ENCODE measurements at places on chromosomes 1 and 21.

GRCh38 chr1:110897681-110898080 lies 24.7 kb downstream of the CD53 start:
- DNase-seq: no peak

- DNase-seq: no peak
Observed at GRCh38 chr1:28104866-28105467, 16.6 kb upstream of the EYA3 start.

GRCh38 chr21:15401331-15401730 lies 328.5 kb upstream of the USP25 start:
- DNase-seq: no peak

GRCh38 chr21:44653123-44653522 lies 1.3 kb downstream of the KRTAP12-4 start:
- DNase-seq: no peak

DNA sequence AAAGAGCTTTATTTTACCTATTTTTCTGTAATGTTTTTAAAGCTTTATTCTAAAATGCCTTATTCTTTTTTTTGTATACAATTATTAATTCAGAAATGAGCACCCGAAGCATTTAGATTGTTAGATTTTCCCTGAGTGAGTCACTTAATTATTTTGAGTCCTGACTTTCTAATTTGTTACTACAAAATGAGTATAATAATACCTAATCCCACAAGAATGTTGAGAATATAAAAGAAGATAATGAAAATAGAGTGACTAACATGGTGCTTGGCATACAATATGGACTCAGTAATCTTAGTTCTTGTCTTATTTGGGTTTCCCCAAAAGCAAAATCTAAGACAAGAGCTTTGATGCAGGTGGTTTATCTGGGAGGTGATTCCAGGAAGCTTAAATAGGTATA lies 142.2 kb downstream of the LHX8 start:
- DNase-seq: no peak

DNA sequence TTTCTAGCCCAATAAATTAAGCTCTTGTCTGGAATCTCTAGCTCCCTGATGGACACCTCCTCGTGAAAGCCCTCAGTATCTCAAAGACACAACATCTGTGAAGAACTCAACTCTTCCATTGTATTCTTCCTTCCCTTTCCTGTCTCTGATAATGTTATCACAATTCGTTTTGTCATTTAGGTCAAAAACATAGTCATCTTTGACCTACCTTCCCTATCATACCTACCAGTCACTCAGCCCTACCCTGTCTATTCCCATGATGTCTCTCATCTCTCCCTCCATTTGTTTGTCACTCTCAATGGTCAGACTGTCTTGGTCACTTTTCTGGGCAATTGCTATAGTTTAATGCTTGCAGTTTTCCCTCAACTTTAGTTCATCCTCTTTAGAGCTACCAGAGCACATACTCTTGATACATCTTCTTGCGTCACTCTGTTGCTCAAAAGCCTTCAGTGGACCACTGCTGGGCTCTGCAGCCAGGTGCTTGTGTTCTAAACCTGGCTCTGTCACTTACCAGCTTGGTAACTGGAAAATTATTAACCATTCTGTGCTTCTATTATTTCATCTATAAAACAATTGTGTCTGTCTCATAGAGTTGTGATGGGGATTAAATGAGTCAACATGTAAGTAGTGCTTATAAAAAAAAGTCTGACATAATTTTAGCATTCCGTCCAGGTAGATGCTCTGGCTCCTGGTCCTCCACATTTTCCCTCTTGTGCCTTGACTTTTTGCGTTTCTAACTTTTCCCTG lies 39.6 kb downstream of the DDR2 start:
- DNase-seq: no peak

GRCh38 chr1:62621907-62622306 lies 24.6 kb downstream of the ANGPTL3 start:
- DNase-seq: no peak

DNA sequence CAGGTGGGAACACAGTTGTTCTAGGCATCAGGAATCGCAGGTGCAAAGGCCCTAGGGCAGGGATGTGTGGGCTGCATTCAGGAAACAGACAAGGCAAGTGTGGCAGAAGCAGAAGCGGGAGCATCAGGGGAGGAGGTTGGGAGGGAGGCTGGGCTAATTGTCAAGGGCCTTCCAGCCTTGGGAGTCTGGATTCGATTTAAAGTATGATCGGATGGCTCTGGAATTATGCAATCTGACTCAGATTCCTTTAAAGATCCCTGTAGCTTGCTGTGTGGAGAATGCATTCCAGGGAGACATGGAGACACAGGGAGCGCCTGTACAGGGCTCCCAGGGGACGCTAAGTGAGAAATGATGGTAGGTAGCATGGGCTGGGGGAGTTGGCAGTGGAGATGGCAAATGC lies 86.5 kb downstream of the LACTBL1 start:
- DNase-seq: no peak

DNA sequence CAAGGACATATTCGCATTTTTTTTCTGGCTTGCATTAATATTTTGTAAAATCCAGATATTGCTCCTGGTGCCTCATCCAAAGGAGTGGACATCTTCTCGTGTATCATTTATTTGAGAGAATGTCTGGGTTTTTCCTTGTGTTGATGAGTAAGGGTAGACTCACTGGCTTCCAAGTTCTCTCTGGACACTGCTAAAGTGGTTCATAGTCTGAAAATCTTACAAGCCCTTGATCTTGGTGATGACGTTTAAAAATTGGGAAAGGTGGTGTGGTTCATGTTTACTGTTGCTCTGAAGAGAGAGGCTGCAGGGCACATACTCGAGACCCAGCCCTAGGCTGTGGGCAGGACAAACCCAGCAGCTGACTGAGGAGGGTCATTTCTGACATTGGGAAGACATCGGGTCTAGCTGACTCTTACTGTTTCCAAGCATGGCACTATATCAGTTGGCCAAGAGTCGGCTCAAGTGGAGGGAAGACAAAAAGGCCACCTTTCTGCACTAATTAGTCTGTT lies 296.2 kb downstream of the LMX1A start:
- DNase-seq: no peak

DNA sequence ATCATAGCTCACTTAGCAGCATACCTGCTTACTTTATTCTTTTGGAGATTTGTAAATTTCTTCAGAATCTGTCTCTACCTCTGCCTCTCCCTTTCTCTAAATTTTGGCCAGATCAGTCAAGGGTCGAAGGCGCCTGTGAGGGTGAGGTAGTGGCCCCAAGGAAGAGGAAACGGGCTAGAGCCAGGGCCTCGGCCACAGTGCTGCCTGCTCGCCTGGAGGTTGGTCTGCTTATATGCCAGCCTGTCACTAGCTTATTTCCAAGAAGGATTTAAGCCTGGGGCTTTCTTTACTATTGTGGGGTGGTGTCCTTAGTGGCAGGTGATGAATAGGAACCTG lies 19.6 kb downstream of the PEX14 start:
- DNase-seq: no peak

GRCh38 chr1:114093624-114094362 lies 59.9 kb downstream of the SYT6 start:
- DNase-seq: no peak

DNA sequence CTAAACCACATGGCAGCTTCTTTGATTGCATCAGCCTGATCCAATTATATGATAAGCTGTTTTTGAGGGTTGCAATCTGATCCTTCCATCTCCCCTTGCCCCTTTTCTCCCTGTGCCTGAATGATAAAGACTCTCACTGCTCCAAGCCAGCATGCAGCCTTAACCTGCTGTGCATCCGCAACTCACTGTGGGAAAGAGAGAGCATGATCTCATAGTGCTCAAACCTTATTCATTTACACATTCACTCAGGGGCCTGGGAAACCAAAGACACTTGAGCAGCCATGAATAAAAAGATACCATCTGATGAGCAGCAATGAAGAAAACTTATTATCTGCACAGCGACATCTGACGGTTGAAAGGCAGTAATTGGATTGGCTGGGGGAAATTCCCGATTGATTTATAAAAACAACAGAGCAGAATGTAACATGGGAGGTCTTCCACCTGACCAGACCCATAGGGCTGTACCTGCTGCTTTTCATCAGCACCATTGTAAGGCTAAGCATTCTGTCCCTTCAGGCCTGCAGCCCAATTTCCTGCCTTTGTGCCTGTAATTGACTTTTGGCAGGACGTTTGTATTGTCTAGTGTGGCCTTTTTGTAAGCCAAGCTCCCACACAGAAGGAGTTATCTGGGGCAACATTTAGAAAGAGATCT lies 62.5 kb downstream of the KIAA0040 start:
- DNase-seq: no peak

- no peak for DNase-seq
Observed at GRCh38 chr1:58446368-58446767, 100.2 kb downstream of the OMA1 start.

DNA sequence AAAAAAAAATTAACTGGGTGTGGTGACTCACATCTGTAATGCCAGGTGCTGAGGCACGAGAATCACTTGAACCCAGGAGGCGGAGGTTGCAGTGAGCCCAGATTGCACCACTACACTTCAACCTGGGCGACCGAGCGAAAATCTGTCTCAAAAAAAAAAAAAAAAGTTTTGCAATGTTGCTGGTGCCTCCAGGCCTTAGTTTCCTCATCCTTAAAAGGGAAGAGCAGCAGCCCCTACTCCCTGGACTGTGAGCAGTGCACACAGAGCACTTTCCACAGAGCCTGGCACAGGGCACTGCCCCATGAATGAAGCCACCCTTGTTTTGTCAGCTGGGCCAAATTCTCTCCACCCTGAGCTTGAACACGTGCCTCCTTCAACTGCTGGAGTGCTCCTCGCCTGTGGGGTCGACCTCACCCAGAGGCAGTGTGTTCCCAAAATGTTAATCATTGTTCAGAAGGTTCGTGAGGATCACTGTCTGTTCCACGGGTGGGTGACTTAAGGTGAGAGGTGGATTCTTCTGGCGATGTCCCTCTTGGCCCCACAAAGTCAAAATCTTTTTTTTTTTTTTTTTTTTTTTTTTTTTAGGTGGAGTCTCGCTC lies 152.1 kb upstream of the TMEM51 start:
- no peak for DNase-seq

GRCh38 chr1:20114021-20114648 lies 5.2 kb downstream of the PLA2G2D start:
- DNase-seq: no peak

- DNase-seq: no peak
Observed at GRCh38 chr1:48309564-48310082, 87.1 kb downstream of the SLC5A9 start.

DNA sequence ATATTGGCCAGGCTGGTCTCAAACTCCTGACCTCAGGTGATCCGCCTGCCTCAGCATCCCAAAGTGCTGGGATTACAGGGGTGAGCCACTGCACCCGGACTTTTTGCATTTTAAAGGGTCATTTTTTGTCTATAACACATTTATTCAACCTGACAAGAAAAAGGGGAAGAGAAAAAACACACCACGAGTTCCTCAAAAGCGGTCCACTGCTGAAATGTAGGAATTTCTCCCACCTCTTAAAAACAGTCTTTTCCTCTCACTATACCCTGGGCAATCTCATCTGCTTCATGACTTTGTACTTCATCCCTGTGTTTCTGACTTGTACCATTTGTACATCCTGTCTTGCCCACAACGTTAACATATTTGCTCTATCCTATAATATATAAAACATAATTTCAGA lies 413.3 kb upstream of the PTBP2 start:
- no peak for DNase-seq

GRCh38 chr1:94608142-94608851 lies 66.7 kb upstream of the F3 start:
- DNase-seq: no peak

GRCh38 chr1:100785470-100786052 lies 66.0 kb downstream of the VCAM1 start:
- DNase-seq: no peak

DNA sequence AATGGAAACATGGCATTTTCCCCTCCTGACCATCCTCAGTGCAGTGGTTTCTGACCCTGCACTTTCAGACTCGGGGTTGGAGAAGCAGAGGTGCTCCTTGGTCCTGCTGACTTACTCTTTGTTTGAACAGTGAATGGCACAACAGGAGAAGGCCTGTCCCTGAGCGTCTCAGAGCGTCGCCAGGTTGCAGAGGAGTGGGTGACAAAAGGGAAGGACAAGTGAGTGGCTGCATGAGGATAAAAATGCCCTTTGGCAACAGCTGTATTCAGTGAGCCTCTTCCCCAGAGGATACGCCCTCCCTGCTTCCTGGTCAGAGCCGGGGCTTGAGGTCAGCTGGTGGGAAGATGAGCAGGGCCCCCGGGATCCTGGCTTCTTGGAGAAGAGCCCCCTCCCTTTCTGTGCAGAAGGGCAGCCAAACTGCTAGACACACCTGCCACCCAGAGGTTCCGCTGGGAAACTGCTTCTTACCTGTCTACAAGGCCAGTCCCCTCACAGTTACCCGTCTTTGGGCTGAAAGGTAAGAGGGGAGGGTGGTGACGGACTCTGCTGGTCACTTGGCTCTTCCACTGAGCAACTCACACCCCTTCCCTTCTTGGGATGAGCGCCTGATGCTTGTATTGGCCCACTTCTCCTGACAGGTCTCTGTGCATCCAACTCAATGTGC lies 16.6 kb downstream of the NPL start:
- no peak for DNase-seq

GRCh38 chr1:118485757-118486156 lies 300.7 kb upstream of the SPAG17 start:
- DNase-seq: no peak

- DNase-seq: no peak
Observed at GRCh38 chr1:93585059-93585966, 96.3 kb downstream of the BCAR3 start.

DNA sequence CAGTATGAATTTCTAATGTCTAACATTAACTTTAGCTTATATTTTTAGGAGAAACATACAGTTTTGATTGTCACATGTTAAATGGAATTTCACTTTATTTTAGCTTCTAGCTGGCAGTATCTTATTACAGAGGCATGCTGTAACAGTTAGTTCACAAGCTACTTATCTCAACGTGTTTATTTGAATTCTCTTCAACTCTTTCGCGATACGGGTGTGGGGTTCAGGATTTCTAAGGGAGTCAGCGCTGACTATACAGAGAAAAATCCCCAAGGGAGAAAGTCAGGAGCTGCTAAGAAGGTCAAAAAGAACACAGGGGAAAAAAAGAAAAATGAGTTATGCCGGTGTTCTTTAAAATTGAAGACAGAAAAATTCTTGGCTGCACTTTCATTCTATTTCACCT lies 296.2 kb downstream of the VAV3 start:
- no peak for DNase-seq

- DNase-seq: no peak
Observed at GRCh38 chr1:2604156-2604843, 17.7 kb downstream of the PRXL2B start.

DNA sequence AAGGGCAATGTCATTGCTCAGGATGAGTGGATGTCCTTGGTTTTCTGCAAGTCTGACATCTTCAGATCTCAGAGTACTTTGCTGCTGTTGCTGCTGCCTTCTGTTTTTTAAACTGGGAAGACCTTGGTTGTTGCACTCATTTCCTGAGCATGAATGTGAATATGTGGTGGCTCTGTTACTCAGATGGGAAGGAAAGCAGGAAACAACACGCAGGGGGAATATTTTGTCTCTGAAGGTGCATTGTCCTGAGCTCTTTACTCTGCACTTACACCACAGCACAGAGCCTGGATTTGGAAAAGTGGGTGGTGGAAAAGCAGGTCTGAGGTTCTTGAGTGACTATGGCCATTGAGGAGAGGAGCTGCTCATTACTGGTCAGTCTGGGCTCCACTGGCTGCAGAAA lies 36.3 kb downstream of the PTGFRN start:
- DNase-seq: no peak

GRCh38 chr1:230832476-230832875 lies 35.8 kb downstream of the C1orf198 start:
- no peak for DNase-seq
